Right ventricle myocardium inferior (tissue), 1 donor: ENCODE measurements at places on chromosomes 4 and X.

DNA sequence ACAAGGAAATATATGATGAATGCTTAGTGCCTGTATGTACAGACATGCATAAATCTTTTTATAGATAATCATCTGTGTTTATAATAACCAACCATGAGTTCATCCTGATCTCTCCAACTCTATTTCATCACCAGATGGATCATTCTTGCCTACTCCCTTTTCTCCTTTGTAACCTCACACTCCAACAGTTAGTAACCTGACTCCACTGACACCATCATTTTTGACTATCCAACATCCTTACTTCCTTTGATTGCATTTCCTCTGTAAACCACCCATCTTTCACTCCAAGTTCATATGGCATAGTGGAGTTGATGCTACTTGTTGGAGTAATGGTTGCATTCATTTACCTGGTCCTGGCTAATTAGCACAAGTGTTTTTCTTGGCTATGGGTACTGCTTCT lies 170.6 kb downstream of the ZNF330 start:
- DNase-seq, result no peak

- no peak for DNase-seq
These were observed 29.3 kb downstream of the FAM199X start for GRCh38 chrX:104195489-104196084.

DNA sequence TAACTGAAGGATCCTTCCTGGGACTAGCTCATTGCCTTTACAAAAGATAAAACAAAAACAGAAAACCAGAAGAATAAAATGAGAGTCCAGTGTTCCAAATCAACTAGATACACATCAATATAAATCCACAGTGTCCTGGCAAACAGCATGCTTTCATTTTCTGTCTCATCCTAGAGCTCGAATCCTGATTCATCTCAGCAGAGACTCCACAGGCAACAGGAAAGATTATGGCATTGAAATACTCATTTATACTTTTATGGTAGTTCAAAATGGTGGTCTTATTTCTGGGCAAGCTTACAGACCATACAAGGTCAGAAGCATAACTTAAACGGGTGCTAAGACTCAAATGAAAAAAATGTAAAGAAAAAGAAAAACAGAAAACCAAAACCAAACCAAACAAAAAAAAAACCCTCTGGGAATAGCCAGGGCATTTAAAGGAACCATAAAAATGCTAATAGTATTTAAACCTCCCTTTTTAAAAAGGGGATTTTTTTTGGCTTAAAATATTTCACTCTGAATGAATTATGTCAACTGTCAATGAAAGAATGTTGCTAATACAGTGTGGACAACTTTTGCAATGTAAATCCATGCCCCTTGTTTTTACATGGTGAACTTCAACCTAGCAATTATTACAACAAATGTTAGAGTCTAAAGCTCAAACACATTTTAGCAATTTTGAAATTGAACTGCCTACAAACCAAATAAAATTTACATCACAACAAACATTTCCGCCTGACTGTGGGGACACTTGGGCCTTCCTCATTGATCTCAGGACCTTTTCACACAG lies 57.9 kb downstream of the GPR101 start:
- DNase-seq, result no peak

DNA sequence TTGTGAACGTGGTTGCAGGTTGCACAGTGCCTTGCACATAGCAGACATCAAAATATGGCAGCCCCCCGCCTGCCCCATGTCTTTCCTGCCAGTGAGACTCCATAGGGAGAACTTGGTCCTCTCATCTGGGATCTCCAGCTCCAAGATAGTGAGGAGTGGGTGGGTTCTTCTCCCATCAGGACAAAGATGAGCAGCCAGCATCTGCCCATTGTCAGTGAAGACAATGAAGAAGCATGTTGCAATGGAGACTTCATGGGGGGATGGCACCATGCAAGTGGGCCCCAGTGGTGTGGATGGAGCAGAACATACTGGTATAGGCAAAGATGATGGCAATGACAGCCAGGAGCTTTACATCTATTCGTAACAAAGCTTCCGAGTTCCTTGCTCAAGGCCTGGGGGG lies 80.2 kb downstream of the STARD8 start:
- no peak for DNase-seq

DNA sequence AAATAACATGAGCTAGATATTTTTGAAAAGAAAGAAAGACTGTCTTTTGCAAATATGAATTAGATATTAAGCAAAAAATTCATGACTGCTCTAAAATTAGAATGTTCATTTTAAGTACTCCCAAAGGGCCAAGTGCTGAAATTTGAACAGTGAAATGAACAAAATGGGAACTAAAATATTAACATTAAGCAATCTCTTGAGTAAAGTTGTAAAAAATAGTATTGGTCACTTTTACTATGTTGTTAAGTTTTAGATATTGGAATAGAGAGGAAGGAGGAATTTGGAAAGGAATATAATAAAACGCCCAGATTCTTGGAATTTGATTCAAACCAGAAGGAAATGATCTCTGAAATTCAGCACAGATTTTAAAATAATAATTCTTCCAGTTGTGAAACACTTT lies 125.9 kb upstream of the ANK2 start:
- DNase-seq, result no peak

GRCh38 chr4:168803732-168804131 lies 206.3 kb downstream of the CBR4 start:
- DNase-seq, result no peak

GRCh38 chr4:79241846-79242245 lies 84.0 kb downstream of the NAA11 start:
- DNase-seq, result no peak

- DNase-seq, result no peak
These were observed 130.8 kb downstream of the ANAPC10 start for GRCh38 chr4:144967161-144967560.

GRCh38 chrX:80223982-80224579 lies 196.2 kb upstream of the TENT5D start:
- no peak for DNase-seq

- DNase-seq, result no peak
These were observed 317.1 kb upstream of the BMP3 start for GRCh38 chr4:80713409-80713808.

GRCh38 chr4:121200795-121201472 lies 36.8 kb upstream of the TNIP3 start:
- no peak for DNase-seq

DNA sequence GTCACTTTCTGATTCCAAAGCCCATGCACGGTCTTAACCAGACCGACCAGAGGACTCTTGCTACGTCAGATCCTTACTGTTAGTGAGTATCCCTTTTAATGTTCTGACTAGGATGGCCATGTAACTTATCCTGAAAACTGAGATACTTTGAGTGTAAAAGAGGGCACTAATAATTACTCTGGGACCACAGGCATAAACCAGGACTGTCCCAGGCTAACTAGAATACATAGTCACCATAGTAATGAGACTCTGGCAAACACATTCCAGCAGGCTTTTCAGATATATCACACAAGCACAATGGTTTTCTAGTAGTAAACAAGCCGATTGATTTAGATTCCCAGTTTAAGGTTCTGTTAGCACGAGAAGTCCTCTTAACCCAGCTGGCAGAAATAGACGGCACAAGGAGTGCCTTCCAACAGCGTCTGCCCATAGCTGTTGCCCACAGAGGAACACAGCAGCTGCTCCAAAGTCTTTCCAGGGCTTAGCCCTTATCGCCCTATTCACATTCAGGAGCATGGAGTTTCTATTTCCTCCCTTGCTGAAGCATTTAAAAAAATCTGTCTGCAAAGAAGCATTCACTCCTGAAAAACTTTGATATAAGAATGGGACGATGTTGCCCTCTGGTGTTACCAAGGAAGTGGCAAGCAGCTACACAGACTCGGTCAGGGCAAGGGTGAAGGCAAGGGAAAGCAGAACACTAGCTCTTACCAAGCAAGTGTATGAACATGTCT lies 92.4 kb downstream of the CXCL13 start:
- no peak for DNase-seq

DNA sequence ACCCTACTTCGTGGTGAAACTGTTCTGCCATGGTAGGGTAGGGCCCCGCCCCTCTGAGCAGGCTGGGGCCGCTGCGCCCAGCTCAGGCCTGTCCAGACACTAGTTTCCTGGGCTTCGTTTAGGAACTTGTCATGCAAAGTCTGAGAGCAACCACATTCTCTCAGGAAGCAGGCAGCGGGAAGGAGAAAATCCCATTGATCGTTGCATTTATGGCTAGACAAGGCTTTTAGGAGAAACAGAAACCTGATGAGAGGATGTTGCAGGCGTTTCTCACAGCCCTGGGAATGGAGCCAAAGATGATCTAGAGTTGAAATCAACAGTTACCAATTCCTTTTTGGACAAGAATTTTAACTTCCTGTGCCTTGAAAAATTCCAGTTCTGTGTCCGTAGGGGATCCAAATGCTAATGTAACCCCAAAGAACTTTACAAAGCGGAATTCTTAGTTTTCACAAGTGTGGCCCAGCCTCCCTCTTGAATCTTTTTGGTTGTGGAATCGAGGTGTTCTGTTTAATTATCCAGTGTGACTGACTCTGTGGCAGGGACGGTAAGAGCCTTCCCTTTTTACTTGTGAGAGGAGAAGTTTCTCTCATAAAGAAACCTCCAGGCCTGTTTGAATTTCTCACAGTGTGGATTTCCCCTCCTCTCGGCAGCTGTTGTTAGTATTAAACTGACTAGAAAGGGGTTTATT lies 4.5 kb upstream of the CXCL9 start:
- DNase-seq, result peak; percentile 52

DNA sequence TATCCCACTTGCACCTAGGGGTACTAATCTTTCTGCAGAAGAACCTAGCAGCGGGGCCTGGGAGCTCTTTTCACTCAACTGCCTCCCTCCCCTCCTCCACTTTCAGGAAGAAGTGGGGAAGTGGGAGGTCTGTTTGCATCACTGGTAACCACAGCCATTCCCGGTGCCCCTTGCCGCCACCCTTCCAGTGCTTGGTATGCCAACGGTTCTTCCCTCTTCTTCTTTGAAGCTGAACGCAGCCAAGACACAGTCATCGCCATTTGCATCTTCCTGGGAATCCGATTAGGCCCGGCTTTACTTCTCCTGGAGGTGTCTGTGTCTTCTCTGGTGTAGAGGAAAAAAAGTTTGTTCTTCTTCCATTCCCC lies 47.2 kb upstream of the RBPJ start:
- DNase-seq, result peak; percentile 73

DNA sequence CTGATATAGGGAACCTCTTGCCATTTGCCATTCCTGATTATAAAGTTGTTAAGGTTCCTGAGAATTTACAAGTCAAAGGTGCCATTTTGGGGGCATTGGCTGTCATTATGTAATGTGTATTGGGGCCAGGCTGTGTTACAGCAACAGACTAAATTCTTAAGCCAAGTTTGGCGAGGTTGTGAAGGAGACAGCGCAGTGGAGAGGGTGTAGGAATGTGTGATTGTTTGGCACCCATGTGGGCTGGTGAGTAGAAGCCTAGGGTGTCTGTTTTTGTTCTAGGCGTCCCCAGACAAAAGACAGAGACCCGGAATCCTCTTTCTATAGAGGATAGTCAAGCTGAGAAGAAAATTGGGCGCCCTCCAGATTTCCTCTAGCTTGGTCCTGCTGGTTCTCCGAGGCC lies 2535.3 kb downstream of the PCDH7 start:
- DNase-seq, result no peak

GRCh38 chr4:164115236-164115635 lies 620.7 kb downstream of the TMA16 start:
- no peak for DNase-seq

DNA sequence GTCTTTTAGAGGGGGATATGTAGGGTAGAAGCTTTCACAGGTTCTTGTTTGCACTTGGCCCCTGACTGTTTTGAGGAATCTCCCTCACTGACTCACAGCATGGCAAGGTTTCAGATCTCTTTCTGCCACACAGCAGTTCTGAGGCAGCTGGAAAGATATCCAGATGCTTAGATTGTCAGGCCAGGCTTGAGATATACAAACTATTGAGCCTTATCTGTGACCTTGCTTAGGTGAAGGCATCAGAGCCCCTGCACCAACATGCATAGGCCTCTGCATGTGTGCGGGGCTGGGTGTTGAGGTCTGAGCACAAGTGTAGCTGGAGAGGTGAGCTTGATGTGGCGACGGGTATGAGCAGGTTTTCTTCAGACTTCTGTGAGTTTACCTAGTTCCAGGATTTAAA lies 80.9 kb upstream of the MSANTD1 start:
- DNase-seq, result no peak

DNA sequence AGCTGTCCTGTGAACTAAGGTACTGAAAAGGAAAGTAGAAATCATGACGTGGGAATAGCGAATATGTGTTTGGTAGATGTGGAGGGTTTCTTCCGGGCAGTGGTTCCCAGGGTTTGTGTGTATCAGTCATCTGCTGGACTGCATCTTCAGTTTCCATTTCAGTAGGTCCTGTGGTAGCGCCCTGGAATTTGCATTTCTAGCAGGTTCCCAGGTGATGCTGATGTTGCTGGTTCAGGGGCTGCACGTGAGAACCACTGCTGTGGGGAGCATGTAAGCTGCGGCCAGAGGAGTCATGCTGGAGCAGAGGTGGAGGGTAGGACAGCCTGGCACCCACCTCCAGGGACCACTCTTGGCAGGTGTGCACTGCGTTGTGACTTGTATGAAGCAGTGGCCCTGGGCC lies 47.1 kb downstream of the ARHGAP10 start:
- DNase-seq, result no peak

DNA sequence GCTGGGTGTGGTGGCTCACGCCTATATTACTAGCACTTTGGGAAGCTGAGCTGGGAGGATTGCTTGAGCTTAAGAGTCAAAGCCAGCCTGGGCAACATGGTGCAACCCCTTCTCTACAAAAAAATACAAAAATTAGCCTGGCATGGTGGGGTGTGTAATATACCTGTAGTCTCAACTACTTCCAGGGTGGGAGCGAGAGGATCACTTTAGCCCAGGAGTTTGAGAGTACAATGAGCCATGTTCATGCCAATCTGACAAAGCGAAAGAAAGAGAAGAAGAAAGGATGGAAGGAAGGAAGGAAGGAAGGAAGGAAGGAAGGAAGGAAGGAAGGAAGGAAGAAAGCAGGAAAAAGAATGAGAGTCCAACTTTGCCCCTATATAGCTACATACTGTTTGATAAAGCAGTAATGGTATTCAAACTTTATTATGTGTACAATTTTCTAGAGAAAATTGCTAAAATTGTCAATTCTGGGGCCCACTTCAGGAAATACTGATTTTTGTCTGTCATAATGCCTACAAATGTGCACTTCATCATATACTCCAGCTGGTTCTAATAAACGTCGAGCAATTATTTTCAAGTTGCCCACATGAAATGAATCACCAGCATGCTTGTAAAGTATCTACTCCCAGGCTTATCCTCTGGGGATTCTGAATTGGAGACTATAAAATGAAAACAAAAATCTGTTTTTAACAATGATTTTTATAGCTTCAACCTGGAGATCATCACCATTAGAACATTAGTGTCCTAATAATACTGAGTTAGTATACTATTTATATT lies 132.3 kb downstream of the NDST4 start:
- peak; percentile 5 for DNase-seq

DNA sequence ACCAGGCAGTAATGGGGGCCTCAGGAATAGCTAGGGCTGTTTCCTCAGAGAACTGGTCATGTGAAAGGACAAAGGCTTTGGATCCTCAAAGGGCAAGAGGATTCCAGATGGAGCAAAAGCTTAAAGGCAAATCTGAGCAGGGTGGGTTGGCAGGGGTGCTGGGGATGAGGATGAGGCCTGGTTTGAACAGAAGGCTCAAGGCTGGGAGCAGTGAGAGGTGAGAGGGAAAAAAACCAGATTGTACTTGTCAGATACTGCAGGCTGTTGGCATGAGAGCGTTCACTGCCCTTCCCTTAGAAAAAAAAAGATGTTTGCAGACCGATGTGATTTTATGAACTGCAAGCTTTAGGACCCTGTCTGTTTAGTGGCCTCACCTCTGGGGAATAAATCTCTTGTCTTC lies 75.3 kb upstream of the PLAC1 start:
- no peak for DNase-seq

- no peak for DNase-seq
These were observed 31.5 kb downstream of the ACTRT1 start for GRCh38 chrX:128020701-128021100.
